Erythroblast (primary cell): ENCODE measurements at places on chromosomes 7 and 10.

DNA sequence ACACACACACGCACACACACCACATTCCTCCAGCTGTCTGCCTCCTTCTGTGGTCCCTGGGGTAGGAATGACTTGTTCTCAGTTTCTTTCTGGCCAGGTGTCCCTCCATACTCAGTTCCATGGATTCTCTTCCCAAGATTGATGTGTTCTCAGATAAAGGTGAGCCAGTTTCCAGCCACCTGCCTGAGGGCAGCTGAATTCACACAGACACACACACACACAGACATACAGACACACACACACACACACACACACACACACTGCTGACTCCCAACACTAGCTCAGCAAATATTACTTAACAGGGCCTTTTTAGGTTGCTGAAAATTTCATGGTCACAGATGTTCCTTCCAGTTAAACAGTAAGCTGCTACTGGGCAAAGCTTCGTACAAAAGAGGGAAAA is 45.4 kb upstream of the GDF10 start:
- no peak for DNase-seq

- DNase-seq, result peak; percentile 53
Observed at GRCh38 chr10:77926566-77927401, at the start of gene DLG5. TSS of gene DLG5 (minus strand) at chr10:77926755. CDS start at chr10:77926520, 235 bp downstream.

DNA sequence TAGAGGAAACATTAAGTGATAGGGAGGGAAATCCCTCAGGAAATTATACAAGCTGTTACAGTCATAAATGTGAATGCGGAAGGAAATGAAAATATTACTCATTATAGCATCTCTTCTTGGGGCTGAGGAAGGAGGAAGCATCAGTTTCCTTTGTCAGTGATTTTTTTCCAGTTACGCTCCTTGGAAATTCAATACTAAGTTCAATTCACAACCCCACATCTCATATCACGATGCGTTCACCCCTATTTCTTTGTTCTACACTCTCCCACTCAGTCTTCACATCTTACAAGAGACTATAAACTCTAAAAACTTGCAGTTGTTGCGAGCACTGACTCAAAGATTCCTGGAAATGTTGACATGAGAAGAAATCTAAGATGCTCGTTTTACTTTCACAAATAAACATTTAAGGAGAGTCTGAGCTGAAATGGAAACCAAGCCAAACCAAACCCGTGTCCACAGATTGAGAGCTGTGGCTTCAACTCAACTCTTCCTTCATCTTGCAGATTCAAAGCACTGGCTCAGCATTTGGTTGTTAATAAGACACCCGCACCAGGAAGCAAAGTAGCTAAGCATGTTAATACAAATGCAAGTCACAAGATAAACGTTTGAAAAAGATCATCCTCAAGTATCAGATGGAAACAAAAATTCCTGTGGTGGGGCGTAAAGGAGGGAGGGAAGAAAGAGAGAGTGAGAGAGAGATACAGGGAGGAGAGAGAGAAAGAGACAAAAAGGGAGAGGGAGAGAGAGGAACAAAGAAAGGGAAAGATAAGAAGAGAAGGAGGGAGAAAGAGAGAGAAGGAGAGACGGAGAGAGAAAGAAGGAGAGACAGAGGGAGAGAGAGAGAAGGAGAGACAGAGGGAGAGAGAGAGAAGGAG is 150.0 kb upstream of the RSU1 start:
- no peak for DNase-seq

DNA sequence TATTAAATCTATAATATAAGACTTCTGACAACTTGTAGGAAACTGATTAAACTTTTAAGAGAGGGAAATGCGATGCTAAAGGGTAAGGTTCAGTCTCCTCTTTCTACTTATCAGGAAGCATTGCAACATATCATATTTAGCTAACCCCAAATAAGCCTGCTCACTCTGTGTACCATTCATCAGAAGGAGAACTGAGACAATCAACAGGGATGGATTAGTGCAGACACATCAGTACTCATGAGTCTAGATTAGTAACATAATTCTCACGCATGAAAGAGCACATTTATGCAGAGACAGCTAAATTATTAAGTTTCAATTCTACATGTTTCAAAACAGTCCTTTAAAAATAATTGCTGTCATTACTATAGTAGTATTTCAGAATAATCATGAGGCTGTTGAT is 354.2 kb upstream of the ZWINT start:
- DNase-seq, result no peak

- DNase-seq, result no peak
Observed at GRCh38 chr7:12570168-12570533, 369 bp upstream of the SCIN start.

DNA sequence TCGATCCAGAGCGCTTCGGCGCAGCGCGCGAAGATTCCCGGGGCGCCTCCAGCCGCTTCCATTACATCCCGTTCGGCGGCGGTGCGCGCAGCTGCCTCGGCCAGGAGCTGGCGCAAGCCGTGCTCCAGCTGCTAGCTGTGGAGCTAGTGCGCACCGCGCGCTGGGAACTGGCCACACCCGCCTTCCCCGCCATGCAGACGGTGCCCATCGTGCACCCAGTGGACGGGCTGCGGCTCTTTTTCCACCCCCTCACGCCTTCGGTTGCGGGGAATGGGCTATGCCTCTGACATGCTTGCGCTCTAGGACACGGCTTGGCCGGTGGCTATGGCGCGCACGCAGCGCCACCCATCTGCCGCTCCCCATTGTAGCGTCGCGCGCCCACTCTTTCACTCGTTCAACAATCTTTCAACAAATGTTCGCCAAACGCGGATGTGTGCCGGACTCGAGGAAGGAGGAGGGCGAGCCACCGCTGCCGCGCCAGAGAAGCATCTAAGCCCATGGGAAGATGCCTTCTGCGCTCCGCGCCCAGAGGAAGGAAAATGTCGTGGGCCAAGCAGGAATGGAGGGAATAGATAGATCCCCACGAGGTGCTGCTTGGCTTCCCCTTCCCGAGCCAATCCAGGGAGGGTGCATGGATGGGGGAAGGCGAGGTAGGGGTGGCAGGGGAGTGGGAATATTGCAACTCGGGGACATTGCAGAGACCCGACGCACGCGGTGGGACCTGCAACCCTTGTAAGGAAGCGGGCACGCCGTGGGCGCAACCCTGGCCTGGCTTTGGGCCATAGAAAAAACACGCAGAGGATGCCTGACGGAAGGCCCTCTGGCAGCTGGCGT is 5.1 kb upstream of the CYP26A1 start:
- DNase-seq, result peak; percentile 50

- DNase-seq, result no peak
Observed at GRCh38 chr10:131563411-131563810, 251.9 kb upstream of the TCERG1L start.

- no peak for DNase-seq
Observed at GRCh38 chr7:132545756-132546155, 30.5 kb downstream of the PLXNA4 start.

DNA sequence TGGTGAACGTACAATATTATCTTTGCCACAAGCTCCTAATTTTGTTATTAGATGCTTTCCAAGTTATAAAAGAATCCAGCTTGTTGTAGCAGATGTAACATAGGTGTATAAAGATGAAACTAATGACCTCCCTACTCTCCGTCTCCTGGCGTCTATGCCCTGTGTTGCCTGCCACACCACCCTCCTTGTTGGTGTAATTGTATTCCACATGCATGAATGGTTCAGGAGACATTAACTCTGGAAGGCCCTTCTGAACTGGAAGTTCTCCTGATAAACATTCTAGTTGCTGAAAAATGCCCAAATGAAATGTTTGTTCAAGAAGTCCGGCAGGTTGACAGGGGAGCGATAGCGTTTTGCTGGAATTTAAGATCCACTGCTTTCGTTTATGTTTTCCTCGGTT is 53.9 kb upstream of the SEPHS1 start:
- no peak for DNase-seq

DNA sequence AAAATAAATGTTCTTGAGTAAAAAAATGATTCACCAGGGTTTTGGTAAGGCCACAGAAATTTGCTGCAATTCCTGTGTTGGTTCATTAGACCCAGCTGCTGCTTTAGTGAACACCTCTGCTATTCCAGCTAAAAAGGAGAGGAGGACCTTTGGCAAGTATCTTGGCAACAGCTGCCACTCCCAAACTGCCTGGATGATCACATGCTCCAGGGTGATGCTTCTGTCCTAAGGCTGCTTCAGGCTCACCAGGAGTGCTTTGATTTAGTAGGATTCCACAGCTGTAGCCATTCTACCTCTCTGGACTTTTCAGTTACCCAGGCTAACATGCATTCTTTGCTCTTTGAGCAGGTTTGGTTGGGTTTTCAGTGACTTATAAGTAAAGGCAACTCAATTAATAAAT is 82.6 kb upstream of the NPVF start:
- DNase-seq, result no peak

DNA sequence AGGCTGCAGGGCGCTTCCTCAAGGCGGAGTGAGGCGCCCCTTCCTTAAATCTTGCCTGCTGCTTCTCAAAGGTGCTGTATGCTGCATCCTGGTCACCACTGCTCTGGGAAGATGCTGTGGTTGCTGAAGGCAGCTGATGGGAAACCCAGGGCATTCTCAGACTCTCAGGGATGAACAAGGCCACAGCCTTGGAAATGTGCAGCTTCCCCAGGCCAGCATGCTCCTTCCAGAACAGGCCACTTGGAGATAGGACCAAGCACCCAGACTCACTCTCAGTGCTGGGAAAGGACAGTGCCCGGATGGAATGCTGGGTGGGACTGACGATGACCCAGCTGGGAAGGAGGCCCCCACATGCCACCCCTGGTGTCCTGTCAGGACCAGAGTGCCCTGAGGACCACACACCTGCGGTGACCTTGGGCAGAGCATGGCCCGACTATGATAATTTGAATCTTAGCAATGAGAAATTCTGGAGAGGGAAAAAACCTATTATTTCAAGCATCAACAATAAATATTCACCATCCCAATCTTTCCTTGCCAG is 235.5 kb downstream of the TNS3 start:
- no peak for DNase-seq

DNA sequence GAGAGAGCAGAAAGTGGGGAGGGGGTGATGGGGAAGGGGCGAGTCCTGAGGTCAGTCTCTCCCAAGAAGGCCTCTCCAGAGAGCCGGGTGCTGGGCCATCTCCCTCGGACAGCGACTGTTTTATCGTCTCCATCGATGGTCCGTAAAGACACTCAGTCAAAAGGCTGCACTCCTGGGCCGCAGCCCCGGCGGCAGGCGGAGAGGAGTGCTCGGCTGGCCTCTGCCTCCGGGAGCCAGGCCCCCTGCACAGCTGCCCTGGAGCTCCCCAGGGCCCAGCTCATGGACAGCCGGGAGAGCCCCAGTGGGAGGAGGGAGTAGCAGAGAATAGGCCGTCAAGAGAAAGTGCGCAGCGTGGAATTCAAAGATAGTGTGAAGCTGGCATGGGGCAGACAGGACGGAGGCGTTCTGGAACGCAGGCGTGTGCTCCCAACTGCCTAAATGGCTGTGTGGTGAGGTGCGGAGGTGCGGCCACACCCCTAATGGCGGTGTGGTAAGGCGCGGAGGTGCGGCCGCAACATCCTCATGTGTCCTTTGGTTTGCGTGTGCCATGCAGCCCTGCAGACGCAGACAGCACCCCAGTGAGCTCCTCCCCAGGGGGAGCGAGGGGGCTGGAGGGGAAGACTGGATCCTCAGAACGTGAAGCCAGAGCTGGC is 477.5 kb upstream of the FOXK1 start:
- no peak for DNase-seq

- DNase-seq, result no peak
Observed at GRCh38 chr7:134450294-134451000, 8.5 kb downstream of the AKR1B1 start.

GRCh38 chr7:159033956-159034355 is 110.7 kb downstream of the VIPR2 start:
- DNase-seq, result no peak

GRCh38 chr7:43847496-43847895 is 21.8 kb downstream of the MRPS24 start:
- DNase-seq, result no peak

- peak; percentile 67 for DNase-seq
Observed at GRCh38 chr10:120336911-120337540, 120.0 kb upstream of the PLPP4 start.

DNA sequence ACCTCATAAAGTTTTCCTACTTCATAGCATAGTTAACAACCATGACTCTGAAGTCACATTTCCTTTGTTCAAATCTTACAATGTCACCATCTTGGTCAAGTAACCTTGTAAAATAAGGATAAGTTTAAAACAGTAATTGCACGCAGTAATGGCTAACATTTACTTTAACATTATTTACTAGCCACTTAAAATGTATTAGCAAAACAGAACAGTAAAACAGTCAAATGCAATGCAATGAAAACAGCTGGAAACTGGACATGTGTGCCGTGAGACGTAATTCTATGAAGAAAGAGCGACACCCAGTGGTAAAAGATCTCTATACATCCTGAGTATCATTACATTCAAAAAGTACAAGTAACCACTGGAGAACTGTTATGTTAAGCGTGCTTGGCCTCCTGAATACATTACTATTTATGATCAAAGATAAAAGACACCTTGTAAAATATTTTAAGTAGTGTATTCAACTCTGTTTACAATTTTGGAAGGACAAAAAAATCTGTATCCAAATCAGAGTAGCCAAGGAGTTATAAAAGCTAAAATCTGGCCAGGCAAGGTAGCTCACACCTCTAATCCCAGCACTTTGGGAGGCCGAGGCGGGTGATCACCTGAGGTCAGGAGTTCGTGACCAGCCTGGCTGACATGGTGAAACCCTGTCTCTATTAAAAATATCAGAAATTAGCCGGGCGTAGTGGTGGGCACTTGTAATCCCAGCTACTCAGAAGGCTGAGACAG is 27.2 kb downstream of the ATE1 start:
- DNase-seq, result peak; percentile 74

DNA sequence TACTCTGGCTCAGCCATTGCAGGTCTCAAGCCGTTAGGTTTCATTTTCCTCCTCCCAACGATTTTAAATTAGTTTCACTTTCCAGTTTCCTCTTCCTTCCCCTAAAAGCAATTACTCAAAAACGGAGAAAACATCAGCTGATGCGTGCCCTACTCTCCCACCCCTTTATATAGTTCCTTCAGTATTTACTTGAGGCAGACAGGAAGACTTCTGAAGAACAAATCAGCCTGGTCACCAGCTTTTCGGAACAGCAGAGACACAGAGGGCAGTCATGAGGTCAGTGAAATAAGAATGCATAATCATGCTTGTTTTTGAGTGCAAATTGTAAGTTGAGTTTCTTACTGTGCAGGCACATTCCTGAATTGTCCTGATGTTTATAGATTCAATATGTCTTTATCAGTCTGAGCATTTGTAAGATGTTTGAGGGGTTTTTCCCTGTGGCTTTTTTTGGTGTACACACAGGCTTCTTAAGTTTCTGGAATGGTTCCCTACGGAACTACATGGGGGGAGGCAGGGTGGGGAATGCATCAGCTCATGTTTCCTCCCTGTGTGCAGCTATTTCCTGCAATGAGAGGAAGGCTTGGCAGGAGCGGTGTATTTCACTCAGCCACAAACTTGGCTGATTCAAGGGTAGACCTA is at the start of gene IFIT3:
IFIT3 (plus strand) TSS at position 195 of the 639 bp plus-strand sequence; CDS start at position 272, 77 bp downstream.
- DNase-seq, result peak; percentile 90

- DNase-seq, result no peak
Observed at GRCh38 chr7:79124331-79124730, 329.1 kb downstream of the MAGI2 start.
